ENCODE measurements at places on chromosomes 6 and 20.
A peak's percentile ranks its signal among the peaks of the same experiment; 100 is the strongest.

GRCh38 chr6:74939151-74939708 is 266.6 kb downstream of the COL12A1 start:
- DNase-seq = no peak

- no peak for DNase-seq
Observed at GRCh38 chr6:19009769-19010168, 622.6 kb downstream of the RNF144B start.

GRCh38 chr20:5100684-5101347 is 18.9 kb downstream of the PCNA start:
- DNase-seq = peak; percentile 74

DNA sequence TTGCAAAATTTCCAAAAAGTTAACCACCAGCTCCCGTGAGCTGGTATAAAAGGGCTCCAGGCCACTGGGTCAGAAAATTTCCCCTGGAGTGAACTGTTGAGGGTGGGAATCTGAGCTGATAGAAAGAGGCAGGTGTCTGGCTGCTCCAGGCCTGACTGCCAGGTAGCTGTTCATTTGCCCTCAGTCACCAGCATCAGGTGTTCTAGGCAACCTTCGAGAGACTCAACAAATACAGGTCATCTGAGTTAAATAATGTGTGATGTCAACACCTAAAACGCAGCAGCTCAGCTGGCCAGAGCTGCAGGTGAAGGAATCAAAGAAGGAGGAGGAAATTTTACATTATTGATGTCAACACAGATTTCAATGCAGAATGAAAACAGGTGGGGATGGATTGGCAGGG is 46.7 kb downstream of the KCNK5 start:
- DNase-seq = no peak

- no peak for DNase-seq
Observed at GRCh38 chr6:138774370-138774769, 801 bp downstream of the CCDC28A start.

- DNase-seq = no peak
Observed at GRCh38 chr6:70280400-70280853, 22.5 kb downstream of the COL9A1 start.

GRCh38 chr20:19990850-19991249 is 26.3 kb upstream of the NAA20 start:
- no peak for DNase-seq

DNA sequence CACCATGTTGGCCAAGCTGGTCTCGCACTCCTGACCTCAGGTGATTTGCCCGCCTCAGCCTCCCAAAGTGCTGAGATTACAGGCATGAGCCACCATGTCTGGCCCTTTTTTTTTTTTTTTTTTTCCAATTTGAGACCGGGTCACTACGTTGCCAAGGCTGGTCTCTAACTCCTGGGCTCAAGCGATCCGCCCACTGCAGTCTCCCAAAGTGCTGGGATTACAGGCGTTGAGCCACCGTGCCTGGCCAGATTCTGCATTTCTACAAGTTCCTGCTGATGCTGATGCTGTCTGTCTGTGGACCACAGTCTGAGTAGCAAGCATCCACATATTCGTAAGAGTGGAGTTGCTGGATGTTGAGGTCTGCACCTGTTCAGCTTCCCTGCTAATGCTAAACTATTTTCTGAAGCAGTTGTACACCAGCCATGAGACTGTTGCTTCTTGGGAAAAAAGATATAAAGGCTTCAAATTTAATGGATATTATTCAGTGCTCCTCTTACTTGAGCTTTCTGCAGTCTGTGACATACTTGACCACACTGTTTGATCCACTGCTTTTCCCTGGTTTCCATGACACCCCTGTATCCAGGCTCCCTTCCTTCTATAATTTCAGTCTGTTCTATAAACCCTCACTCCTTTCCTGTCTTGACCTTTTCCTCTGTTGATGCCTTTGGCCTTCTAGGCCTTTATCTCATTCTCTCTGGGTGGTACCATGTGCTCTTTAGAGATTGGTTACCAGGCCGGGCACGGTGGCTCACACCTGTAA is 10.1 kb upstream of the ZBTB12 start:
- no peak for DNase-seq

GRCh38 chr20:37316116-37316774 is 26.8 kb downstream of the MANBAL start:
- DNase-seq = no peak

- DNase-seq = no peak
Observed at GRCh38 chr20:39993742-39994141, 695.3 kb downstream of the MAFB start.

GRCh38 chr20:4041748-4042411 is 26.5 kb upstream of the RNF24 start:
- DNase-seq = peak; percentile 91

All from ELR (cell line).